ENCODE measurements at places on chromosomes 11 and 22.

DNA sequence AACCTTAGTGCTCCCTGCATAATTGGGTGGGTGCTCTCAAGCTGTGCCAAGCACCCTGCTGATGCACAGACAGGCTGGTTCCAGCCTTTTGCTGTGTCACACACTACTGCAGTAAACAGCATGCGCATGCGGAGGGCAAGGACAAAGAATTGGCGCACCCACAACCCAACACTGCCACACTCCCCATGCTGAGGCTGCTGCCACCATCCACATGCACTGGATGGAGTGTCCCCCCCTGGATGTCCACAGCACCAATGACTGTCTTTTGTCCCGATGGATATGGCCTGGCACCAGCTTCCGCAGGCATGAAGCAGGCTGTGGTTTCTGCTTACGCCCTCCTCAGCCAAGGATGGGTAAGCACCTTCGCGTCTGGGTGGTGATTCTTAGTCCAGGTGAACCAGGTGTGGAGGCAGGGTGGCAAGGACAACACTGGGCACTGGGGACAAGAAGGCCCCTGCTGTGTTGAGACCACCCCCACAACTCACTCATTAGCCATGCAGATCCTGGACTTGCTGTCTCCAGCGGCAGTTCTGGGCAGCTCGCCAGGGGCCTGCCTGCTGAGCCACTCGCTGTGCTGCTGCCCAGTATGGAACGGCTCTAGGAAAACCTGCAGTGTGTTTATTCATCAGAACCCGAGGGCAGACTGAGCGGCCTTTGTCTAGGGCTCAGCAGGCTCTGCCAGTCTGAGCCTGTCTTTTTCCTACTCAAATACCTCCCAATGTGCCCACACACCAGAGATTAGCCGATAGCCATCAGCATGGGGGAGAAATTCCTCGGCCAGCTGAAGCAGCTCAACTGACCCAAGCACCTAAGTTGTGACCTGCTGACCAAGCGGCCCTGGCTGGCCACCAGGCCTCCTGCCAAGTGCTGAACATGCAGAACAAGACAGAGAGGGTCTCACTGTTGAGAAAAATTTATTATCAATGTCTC lies 8.2 kb upstream of the NAP1L4 start:
- DNase-seq = peak; percentile 92

DNA sequence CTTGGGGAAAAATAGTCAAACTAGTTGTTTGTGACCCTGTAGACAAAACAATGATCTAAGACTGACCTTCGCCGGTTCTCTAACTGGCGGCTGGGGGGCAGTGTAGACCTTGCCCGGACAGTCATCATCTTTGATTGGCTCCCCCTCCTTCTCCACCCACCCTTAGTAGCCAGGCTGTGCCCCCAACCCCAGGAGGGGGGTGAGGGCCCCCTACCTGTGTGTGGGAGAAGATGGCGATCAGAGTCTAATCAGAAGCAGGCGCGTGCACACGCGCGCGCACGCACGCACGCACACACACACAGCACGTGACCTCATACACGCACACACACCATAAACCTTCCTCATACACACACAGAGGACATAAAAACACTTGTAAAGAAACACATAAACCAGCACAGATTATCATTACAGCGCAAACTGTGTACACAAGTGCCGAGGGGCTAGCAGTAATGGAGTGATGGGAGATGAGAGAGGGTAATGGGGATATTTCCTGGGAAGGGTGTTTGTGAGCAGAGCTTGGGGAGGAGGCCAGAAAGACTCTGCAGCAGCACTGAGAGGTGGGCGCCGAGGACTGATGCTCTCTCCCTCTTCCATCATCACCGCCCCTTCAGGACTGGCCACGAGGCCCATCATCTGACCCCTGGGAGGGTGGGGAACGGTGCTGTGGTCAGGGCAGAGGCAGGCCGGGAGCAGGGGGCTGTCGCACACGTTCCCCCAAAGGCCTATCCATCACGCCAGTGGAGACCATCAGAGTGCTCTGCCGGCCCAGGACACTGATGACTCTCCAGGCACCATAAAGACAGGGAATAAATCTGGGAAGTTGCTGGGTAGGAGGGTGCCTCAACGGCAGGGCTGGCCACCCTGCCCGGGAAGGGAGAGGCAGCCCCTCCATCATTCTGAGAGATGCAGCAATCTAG lies 12.2 kb downstream of the NECTIN1 start:
- no peak for DNase-seq

GRCh38 chr11:67266449-67267187 lies at the start of gene GRK2:
Gene GRK2 (plus strand): TSS chr11:67266473. CDS start chr11:67266700, 227 bp downstream.
- no peak for DNase-seq

- DNase-seq = no peak
Measured at GRCh38 chr11:130865774-130866114, 50.5 kb downstream of the SNX19 start.

GRCh38 chr11:15907806-15908205 lies 448.5 kb downstream of the SOX6 start:
- no peak for DNase-seq

- no peak for DNase-seq
Measured at GRCh38 chr22:33605221-33605620, 315.1 kb downstream of the LARGE1 start.

GRCh38 chr11:94776351-94777321 lies 8.5 kb downstream of the AMOTL1 start:
- DNase-seq = no peak

Data from occipital lobe (tissue), 3 donors.